ENCODE measurements at places on chromosomes 1 and 21.

GRCh38 chr1:182939413-182939812 is 13.6 kb downstream of the SHCBP1L start:
- DNase-seq: no peak

- DNase-seq: no peak
These were observed 181.9 kb upstream of the B3GALT2 start for GRCh38 chr1:193368302-193368701.

GRCh38 chr1:111921948-111922347 is 67.5 kb downstream of the KCND3 start:
- no peak for DNase-seq

- DNase-seq: no peak
These were observed 642 bp upstream of the SLC16A1 start for GRCh38 chr1:112956544-112957132.

DNA sequence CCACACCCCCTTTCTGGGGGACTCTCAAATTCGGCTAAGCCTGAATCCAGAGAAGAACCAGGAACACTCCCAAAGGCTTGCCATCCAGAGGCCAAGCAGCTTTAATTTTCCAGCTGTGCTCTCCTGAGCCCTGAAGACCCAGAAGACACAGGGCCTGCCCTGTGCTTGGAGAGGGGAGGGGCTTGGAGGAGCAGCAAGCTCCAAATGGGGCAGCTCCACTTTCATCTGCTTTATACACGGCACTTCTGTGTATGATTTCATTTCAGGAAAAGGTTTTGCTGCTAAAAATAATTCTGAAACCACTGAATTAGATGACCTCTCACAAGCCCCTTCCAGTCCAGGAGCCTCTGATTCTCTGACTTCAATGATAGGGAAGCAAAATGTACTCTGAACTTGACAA is 39.2 kb upstream of the CTTNBP2NL start:
- DNase-seq: no peak

- DNase-seq: no peak
These were observed 20.5 kb upstream of the THRAP3 start for GRCh38 chr1:36203554-36204346.
